Activated B cell treated with CpG ODN at 0.5 μM for 24 hours (primary cell): ENCODE measurements at places on chromosomes 3 and 15.

DNA sequence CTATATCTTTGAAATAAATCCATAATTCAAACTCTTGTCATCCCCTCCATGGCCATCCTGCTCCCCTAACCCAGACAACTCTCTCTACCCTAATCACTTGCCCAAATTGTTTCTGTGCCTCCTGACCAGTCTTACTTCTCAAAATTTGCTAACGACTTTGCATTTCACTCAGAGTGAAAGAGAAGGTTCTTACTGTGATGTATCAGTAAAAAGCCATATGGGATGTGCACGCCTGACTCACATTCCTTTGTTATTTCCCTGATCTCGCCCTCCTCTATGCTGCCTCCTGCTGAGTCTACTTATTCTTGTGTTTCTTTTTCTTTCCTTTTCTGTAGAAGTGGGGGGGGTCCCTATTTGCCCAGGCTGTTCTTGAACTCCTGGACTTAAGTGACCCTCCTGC is 487.2 kb upstream of the FRG2C start:
- no peak overlapping the region for H3K4me3 ChIP-seq
- H3K36me3 ChIP-seq = no peaks in the 10 kb centered on the region
- no peak for DNase-seq
- H3K27me3 ChIP-seq = no peaks in the 10 kb centered on the region
- H3K4me1 ChIP-seq = no peaks in the 10 kb centered on the region

DNA sequence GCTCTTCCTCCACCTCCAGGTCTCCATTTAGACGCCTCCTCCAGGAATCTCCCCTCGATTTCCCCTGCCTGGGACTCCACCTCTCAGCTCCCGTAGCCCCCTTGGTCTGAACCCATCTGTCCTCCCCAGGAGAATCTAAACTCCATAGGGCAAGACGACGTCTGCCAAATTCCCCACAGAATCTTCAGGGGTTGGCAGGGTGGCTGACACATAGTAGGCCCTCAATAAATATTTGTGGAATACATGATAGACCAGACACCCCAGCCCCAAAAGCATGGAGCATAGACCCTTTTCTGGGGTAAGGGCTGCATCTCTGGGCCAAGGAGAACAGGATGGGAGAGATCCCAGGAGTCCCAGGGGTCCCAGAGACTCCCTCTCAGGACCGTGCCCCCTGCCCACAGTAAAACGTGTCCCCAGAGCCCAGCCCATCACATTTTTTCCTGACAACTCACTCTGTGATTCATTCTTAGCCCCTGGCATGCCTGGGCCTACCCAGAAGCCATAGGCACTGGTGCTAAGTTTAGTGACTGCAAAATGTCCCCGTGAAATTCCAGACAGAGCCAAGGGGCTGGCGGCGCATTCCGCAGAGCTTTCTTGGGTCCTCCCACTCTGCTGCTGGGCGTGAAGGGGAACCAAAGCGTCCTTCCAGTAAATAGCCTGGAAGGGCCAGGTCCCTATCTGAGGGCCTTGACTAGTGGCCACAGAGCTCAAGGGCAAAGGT is 78.0 kb upstream of the SLC6A6 start:
- no peak overlapping the region for H3K27ac ChIP-seq
- H3K27me3 ChIP-seq = peaks cover 15% of the 10 kb centered on the region
- no peak overlapping the region for H3K4me3 ChIP-seq
- H3K4me1 ChIP-seq = peaks cover under 1% of the 10 kb centered on the region
- DNase-seq = no peak
- no peaks in the 10 kb centered on the region for H3K36me3 ChIP-seq

DNA sequence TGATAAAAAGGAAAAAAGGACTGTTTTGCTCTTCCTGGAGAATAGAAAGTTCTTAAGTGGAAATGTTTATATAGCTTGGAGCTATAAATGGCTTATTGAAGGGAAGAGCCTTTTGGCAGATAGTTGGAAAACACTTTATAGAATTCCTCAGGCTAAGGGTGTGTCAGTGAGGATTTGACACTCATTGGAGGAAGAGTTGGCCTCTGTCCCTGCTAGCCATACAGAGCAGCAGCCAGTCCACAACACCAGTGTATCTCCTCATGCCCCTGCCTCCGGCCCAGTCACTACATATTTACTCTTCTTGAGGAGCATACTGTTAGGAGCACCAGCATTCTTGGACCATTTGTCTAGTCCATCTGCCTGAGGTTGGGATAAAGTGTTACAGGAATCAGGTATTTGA is 36.2 kb downstream of the KLHL18 start:
- no peak overlapping the region for H3K4me3 ChIP-seq
- peaks cover 3% of the 10 kb centered on the region for H3K4me1 ChIP-seq
- peaks cover 54% of the 10 kb centered on the region for H3K36me3 ChIP-seq
- no peak overlapping the region for H3K27ac ChIP-seq

- H3K27me3 ChIP-seq = no peaks in the 10 kb centered on the region
- H3K4me3 ChIP-seq = no peak overlapping the region
- H3K4me1 ChIP-seq = no peaks in the 10 kb centered on the region
- no peak overlapping the region for H3K27ac ChIP-seq
- no peak for DNase-seq
- H3K36me3 ChIP-seq = no peaks in the 10 kb centered on the region
Observed at GRCh38 chr3:99313485-99313884, 324.9 kb upstream of the COL8A1 start.

GRCh38 chr3:170196833-170197232 is 15.3 kb upstream of the PHC3 start:
- no peaks in the 10 kb centered on the region for H3K36me3 ChIP-seq
- no peak overlapping the region for H3K4me3 ChIP-seq
- peaks cover 2% of the 10 kb centered on the region for H3K27me3 ChIP-seq
- no peaks in the 10 kb centered on the region for H3K4me1 ChIP-seq
- no peak overlapping the region for H3K27ac ChIP-seq
- DNase-seq = no peak

DNA sequence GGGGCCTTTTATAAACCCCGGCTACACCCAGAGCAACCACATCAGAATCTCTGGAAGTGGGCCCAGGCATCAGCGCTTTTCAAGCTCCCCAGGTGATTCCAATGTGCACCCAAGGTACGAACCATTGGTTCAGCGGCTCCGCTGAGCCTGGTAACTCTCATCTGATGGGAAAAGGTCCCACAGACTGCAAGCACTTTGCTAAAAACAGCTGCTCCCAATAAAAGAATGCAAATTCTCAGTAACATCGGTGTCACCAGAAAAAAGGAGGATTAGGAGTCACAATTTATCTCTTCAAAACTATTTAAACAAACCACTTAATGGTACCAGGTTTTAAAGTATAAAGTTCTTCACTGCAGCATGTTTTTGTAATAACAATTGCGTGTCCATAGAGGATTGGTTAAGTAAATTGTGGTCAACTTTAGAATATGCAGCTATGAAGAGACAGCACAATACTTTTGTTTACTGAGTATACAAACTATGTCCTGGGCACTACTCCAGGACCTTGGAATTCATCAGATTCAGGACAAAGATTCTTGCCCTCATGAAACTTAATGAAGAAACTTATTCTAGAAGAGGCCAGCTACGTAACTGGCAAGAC is 660.7 kb upstream of the ADAMTS9 start:
- H3K4me3 ChIP-seq = no peak overlapping the region
- no peaks in the 10 kb centered on the region for H3K27me3 ChIP-seq
- H3K27ac ChIP-seq = no peak overlapping the region
- no peak for DNase-seq
- no peaks in the 10 kb centered on the region for H3K4me1 ChIP-seq

DNA sequence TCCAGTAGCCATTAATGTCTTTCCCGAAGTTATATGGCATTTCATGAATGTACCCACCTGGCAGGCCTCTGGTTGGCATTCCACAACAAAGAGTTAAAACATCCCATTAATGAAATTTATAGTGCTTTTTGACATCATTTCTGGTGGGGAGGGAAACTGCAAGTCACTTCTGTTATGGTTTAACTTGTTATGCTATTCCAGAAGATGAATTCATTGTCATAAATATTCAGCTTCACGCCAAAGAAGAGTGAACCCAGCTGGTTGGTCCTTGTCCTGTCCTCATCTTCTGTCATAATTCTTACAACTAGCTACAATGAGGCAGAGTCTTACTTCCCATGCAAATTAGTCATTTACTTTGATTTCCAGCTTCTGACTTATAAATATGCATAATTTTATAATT is 471.5 kb downstream of the FGF12 start:
- peaks cover 4% of the 10 kb centered on the region for H3K27me3 ChIP-seq
- no peak for DNase-seq
- H3K4me3 ChIP-seq = no peak overlapping the region
- H3K27ac ChIP-seq = no peak overlapping the region

DNA sequence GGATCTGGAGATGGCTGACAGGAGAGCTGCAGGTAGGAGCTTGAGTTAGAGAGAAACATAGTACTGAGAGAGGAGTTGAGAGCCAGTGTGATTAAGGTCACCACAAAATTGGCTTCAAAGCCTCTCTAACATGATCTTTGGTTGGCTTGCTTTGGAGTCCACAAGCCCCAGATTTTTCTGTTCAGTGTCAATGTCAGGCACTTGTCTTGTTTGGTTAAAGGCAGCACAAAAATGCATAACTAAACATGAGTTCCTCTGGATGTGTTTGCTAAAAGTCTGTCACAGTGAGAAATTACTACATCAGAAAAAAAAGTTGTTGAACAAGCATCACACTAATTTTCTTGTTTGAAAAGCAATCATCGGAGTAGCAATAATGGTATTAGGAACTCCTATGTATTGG is 440.5 kb downstream of the NTRK3 start:
- H3K4me1 ChIP-seq = no peaks in the 10 kb centered on the region
- DNase-seq = no peak
- H3K27me3 ChIP-seq = no peaks in the 10 kb centered on the region
- H3K4me3 ChIP-seq = no peak overlapping the region
- H3K36me3 ChIP-seq = no peaks in the 10 kb centered on the region

GRCh38 chr3:5731100-5731499 is 543.6 kb downstream of the EDEM1 start:
- no peak overlapping the region for H3K4me3 ChIP-seq
- H3K4me1 ChIP-seq = no peaks in the 10 kb centered on the region
- H3K27me3 ChIP-seq = no peaks in the 10 kb centered on the region
- H3K27ac ChIP-seq = no peak overlapping the region
- H3K36me3 ChIP-seq = no peaks in the 10 kb centered on the region

DNA sequence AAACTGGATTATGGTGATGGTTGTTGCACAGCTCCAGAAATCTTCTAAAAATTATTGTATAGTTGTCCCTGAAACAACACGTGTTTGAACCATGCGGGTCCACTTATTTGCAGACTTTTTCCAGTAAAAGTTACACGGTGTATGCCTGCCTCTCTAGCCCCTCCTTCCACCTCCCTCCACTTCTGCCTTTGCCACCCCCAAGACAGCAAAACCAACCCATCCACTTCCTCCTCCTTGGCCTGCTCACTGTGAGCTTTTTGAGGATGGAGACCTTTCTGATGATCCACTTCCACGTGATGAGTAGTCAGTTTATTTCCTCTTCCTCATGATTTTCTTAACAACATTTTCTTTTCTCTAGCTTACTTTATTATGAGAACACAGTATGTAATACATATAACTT is 5.4 kb downstream of the CYFIP1 start:
- H3K4me3 ChIP-seq = no peak overlapping the region
- H3K27me3 ChIP-seq = peaks cover 4% of the 10 kb centered on the region
- no peaks in the 10 kb centered on the region for H3K36me3 ChIP-seq
- no peak for DNase-seq
- peaks cover 25% of the 10 kb centered on the region for H3K4me1 ChIP-seq
- H3K27ac ChIP-seq = no peak overlapping the region

DNA sequence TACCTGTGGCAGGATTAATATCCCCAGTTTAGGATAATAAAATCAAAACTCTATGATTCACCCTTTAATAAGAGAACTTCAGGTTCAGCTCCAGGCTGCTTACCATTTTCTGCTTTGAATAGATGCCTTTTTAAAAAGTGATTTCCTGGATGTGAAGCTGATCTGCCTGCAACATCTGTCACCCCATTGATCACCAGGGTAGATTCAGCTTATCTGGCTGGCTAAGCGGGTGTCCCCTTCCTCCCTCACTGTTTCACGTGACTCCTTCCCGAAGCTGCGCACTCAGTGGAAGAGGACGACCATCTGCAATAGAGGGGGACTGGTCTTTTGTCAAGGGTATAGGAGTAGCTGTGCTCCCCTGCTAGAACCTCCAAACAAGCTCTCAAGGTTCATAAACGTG is 128.1 kb downstream of the IL1RAP start:
- DNase-seq = no peak
- H3K36me3 ChIP-seq = peaks cover 5% of the 10 kb centered on the region
- no peak overlapping the region for H3K27ac ChIP-seq

DNA sequence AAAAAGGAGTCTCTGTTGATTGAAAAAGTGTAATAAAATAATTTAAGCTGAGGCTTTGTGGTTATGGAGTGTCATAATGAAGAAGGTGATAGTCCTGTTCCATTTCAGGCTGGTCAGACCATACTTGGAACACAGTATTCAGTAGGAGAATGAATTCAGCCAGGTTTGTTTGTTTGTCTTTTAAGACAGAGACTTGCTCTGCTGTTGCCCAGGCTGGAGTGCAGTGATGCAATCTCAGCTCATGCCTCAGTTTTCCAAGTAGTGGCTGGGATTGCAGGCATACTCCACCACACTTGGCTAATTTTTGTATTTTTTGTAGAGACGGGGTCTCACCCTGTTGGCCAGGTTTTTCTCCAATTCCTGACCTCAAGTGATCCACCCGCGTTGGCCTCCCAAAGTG is 33.5 kb downstream of the IQGAP1 start:
- H3K36me3 ChIP-seq = peaks cover 12% of the 10 kb centered on the region
- peaks cover 60% of the 10 kb centered on the region for H3K4me1 ChIP-seq
- H3K27ac ChIP-seq = no peak overlapping the region
- no peak overlapping the region for H3K4me3 ChIP-seq
- H3K27me3 ChIP-seq = no peaks in the 10 kb centered on the region
